ENCODE measurements at places on chromosomes 11 and 22.

DNA sequence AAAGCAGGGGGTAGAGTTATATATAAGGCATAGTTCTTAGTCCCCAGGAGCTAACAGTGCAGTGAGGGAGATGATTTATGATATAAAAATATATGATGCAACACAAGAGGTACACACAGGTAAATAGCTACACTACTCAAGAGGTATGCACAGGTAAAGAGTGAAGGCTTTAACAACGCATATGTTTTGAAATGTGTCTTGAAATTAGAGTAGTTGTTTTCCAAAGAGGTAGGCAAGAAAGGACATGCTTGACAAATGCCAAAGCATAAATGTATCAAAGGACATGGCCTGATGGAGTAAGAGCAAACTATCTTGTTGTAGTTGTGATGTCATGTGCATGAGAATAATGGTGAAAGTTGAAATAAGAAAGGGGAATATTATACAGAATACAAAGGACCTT, 104.3 kb upstream of the C11orf87 start:
- DNase-seq: no peak

DNA sequence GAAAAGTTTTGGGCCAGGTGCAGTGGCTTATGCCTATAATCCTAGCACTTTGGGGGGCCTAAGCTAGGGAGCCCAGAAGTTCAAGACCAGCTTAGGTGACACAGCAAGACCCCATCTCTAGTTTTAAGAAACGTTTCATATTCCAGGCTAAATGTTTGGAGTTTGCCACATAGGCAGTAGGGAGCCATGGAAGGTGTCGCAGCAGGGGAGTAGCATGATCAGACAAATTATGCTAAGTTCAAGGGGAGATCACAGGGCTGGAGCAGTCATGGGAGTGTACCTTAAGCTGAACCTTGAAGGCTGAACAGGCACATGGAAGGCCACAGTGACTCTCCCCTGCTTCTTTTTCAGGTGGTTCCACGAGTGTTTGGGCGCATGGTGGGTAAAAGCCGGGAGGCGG, 5.9 kb upstream of the NHERF4 start:
- no peak for DNase-seq

DNA sequence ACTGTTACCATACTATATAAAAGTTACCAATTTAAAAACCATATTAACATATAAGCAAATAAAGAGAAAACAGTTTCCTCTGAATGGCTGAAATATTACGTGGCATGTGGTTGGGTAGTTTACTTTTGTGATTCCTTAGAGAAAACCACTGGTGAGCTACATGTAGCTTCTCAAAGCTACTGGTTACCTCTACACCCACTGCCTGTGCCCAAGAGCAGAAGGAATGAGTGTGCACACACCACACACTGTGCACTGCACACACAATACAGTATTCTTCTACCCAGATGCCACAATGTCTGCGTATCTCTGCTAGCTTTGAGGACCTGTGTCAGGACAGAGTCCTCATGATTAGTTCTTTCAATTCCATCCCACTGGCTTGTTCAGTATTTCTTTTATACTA, 25.5 kb upstream of the YPEL1 start:
- DNase-seq: no peak

- no peak for DNase-seq
Measured at GRCh38 chr22:29308791-29309262, 2.4 kb downstream of the GAS2L1 start.

GRCh38 chr11:75350743-75351540, 519 bp downstream of the ARRB1 start:
- no peak for DNase-seq

GRCh38 chr11:64687204-64687603, 35.8 kb downstream of the NRXN2 start:
- DNase-seq: no peak

DNA sequence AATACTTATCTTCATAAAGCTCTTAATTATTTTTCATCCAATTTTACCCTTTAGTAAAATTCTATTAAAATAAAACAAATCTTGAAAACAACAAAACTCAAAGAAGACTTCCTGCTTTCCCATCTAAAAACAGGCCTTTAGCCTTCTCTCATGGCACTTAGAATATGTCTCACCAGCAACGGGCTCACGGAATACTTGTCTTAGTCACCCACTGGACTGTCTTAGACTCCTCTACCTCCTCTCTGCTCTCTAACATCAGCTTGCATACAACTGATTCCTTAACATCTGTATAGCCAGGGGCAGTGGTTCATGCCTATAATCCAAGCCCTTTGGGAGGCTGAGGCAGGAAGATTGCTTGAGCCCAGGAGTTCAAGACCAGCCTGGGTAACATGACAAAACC, 13.7 kb downstream of the HPS5 start:
- no peak for DNase-seq

GRCh38 chr11:63944987-63945386, 6.2 kb downstream of the NAA40 start:
- no peak for DNase-seq

DNA sequence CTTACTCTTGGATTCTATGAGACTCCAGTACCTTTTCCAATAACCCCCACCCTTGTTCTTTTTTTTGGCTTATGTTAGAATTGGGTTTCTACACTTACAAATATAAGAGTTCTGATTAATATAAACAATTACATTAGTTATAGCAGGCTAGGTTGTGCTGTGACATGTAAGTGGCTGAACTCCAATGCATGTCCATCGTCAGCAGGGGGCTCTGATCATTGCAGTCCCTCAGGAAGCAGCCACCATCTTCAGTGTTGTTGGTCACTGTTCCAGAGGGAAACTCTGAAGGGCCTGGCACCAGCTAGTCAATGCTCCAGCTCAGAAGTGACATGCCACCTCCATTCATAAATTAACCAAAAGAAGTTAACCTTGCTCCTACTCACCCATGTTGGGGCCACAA, 5.6 kb downstream of the LIPT2 start:
- DNase-seq: no peak

DNA sequence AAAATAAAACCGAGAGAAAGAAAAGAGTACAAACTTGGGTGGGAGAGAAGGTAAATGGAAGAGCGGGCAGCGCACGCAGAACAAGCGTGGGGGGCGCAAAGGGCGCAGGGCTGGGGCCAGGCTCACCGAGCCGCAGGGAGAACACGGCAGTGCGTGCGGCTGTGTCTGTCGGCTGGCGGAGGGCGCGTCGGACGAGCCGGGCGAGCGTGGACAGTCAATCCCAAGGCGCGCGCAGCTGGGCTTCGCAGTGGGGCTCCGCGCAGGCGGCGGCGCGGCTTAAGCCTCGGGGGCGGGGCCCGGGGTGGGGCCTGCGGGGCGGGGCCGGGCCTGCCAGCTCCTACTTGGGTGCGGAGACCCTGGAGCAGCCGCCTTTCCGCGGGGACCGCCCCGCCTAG, at the start of gene UCP2:
TSS of gene UCP2 (minus strand) at position 249 of the 395 bp plus-strand sequence. CDS start 4,465 bp downstream, outside the sequence.
- peak; percentile 72 for DNase-seq

GRCh38 chr11:127656116-127656836, 655.7 kb upstream of the KIRREL3 start:
- no peak for DNase-seq

DNA sequence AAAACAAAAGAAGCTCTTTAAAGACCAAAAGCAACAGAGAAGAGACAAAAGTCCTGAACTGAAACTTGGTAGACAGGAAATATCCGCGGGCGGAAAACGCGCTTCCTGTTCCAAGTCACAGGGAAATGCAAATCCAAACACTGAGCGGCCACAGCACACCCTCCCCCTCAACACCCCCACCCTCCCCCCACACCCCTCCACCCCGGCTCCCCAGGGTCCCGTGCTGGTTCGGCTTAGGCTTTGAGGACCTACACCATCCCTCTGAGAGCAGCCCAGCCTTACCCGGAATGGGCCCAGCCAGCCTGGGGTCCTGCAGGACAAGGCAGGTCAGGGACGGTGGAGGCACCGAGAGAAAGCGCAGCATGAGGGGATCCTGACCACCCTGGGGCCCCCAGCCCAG, 160.4 kb downstream of the BRD1 start:
- DNase-seq: no peak

DNA sequence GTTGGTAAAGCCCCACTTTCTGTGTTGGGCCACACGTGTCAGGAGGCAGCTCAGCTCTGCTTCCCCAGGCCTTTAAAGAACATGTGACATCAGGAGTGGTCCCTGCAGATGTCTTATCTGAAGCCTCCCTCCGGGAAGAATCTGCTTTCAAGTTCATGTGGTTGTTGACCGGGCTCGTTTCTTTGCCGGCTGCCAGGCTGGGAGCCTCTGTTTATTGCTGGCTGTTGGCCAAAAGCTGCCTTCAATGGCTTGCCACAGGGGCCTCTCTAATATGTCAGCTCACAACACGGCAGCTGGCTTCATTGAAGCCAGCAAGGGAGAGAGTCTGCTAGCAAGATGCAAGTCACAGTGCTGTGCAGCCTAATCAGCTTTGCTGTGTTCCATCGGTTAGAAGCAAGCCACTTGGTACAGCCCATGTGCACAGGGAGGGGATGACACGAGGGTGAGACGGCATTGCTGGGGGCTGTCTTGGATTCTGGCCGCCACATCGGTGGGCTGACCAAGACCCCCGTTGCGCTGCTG, 14.6 kb downstream of the MRGPRF start:
- no peak for DNase-seq

GRCh38 chr11:16960250-16960649, 54.0 kb downstream of the PLEKHA7 start:
- DNase-seq: no peak

GRCh38 chr11:73228268-73229134, 10.4 kb downstream of the P2RY2 start:
- DNase-seq: no peak

GRCh38 chr22:47204002-47204979, 441.8 kb downstream of the TBC1D22A start:
- DNase-seq: no peak

DNA sequence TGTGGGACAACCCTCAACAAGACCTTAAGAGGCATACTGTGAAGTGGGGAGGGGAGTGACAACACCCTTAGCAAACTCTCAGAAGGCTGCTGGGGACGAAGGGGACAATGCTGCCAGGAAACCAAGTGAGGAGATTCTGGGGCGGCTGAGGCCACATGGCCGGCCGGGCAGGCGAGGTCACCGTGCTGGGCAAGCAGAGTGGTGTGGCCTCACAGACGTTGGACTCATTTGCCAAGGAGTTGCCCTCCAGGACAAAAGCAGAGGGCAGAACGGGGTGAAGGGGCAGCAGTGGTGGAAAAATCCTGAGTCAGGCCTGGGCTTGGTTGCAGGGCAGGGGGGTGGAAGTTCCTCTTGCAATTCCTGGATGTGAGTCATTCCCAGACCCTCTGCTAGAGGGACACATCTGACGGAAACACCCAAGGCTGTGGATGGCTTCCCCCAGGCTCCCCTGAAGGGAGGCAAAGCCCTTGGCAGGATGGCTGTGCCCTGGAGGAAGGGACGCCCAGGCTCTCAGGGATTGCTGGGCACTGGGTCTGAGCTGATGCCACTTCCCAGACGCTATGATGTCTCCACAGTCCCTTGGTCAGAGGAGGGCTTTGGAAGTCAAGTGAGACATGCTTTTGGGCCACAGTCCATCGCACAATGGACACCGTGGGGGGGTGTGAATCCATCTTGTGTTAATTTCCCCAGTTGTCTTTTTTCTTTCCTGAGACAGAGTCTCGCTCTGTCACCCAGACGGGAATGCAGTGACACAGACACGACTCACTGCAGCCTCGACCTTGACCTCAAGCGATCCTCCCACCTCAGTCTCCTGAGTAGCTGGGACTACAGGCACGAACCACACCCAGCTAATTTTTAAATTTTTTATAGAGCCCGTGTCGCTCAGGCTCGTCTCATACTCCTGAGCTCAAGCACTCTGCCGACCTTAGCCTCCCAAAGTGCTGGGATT, 16.2 kb upstream of the SHANK3 start:
- no peak for DNase-seq

DNA sequence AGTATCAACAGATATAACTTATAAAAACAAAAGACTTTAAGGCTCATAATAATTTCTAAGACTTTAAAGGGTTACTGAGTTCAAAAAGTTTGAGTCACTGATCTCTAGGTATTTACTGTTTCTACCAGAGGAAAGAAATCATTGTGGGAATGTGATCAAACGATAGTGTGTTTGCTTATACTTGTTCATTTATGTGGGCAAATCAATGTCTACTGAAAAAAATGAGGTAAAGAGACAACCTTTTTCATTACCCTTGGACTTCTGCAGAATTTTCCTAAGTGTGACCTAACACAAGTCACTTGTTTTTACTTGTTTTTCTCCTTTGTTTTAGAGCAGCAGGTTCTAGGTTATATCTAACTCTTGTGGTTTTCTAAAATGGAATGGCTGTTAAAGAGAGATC, 65.4 kb downstream of the PRR5L start:
- no peak for DNase-seq

GRCh38 chr11:65894034-65894591, 3.6 kb downstream of the CCDC85B start:
- DNase-seq: no peak

DNA sequence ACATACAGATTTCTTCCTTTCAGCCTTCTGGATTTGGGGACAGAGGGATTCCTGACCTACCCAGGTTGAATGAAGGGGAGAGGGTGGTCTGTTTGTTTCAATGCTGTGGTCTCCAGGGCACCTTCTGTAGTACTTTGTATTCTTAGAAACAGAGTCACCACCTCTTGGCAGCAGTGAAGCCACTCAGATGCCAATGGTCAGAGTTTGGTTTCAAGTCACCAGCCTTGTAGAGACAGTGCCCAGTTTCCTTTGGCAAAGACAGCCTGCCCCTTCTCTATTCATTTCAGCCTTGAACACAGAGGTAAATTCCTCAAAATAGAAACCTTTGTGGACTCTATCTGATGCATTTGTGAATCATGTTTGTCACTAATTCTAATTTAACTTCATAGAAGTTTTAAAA, 111.7 kb upstream of the RASSF10 start:
- no peak for DNase-seq

DNA sequence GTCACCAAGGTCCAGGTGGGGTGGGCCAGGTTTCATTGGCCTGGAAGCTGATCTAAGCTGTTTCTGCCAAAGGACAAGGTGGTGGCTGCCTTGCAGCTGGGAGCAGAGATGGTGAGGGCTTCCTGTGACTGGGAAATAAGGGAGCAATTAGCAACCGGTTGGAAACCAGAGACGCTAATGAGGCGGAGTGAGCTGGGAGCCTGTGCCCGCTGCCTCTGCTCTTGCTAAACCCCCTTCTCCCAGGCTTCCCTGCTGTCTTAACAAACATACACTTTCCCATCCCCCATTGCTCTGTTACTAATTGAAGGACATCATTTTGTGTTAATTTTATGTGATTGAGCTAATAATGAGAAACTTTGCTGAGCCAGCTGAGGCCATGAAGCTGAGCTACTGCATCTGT, 121.8 kb downstream of the INSC start:
- DNase-seq: no peak

DNA sequence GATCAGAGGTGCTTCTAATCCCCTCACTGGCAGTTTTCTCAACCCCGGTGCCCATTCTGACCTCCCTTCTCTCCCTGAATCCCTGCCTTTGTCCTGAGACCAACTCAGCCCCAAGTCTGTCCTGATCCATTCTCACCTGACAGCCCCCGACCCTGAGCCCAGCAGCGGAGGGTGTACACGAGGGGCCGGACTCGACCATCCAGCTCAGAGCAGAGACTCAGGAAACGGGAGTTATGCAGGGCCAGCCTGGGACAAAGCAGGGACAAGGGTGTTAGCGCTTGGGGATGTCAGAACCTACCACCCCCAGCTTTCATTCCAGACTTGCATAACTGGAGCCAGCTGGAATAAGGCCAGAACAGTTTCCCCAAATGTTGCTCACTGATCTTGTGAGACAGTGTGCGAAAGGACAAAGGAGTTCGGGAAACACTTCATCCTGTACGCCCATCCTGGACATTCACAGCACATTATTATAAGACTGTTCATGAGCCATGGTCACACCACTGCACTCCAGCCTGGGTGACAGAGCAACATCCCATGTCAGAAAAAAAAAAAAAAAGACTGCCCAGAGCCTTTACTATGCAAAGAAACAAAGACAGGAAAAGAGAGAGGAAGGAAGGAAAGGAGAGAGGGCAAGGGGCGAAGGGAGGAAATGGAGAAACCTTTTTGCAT, 3.5 kb upstream of the EEF1G start:
- no peak for DNase-seq

- DNase-seq: no peak
Measured at GRCh38 chr11:11710556-11710955, 88.8 kb upstream of the GALNT18 start.
